ENCODE measurements at places on chromosomes 1 and 21. TPM values are rescaled to one million over a fixed set of nuclear protein-coding genes. Genes with fewer than 3 reads are reported as not detected.

- no peak overlapping the region for H3K27ac ChIP-seq
- H3K4me3 ChIP-seq = no peak overlapping the region
- no peaks in the 10 kb centered on the region for H3K36me3 ChIP-seq
- no peaks in the 10 kb centered on the region for H3K27me3 ChIP-seq
- DNase-seq = no peak
These were observed 286.9 kb downstream of the KIF26B start for GRCh38 chr1:245441689-245442088.

DNA sequence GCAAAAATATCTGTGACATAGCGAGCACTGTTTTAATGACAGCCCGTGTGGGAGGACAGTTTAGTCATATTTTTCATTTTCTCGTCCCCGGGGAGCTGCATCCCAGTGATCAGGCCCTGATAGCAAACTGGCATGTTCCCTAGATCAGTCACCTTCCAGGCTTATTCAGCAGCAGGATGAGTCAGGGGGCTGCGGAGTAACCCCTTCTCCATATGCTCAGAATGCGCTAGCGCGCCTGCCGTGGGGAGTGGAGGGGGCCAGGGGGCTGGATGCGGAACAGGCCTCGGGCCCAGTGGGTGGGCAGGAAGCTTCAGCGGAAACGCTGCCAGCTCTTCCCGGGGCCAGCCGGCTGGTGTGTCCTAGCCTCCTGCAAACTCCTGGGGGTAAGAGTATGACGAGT, 94.0 kb downstream of the KCND3 start:
- H3K4me1 ChIP-seq = peaks cover 7% of the 10 kb centered on the region
- peaks cover 78% of the 10 kb centered on the region for H3K27me3 ChIP-seq

GRCh38 chr1:214247501-214248041, 33.4 kb upstream of the SMYD2 start:
- H3K27me3 ChIP-seq = no peaks in the 10 kb centered on the region
- no peaks in the 10 kb centered on the region for H3K36me3 ChIP-seq
- no peaks in the 10 kb centered on the region for H3K4me1 ChIP-seq
- H3K27ac ChIP-seq = no peak overlapping the region
- H3K4me3 ChIP-seq = no peak overlapping the region
- DNase-seq = no peak

GRCh38 chr1:5969168-5969567, 23.1 kb downstream of the NPHP4 start:
- peaks cover 5% of the 10 kb centered on the region for H3K36me3 ChIP-seq
- no peaks in the 10 kb centered on the region for H3K27me3 ChIP-seq
- H3K4me1 ChIP-seq = no peaks in the 10 kb centered on the region
- no peak overlapping the region for H3K27ac ChIP-seq
- no peak for DNase-seq
- no peak overlapping the region for H3K4me3 ChIP-seq

- DNase-seq = peak; percentile 81
- H3K4me3 ChIP-seq = peak overlapping the region; percentile 98
- H3K27me3 ChIP-seq = no peaks in the 10 kb centered on the region
- H3K36me3 ChIP-seq = peaks cover 66% of the 10 kb centered on the region
- H3K4me1 ChIP-seq = no peaks in the 10 kb centered on the region
These were observed 671 bp upstream of the PYGO2 start for GRCh38 chr1:154962156-154962749.

DNA sequence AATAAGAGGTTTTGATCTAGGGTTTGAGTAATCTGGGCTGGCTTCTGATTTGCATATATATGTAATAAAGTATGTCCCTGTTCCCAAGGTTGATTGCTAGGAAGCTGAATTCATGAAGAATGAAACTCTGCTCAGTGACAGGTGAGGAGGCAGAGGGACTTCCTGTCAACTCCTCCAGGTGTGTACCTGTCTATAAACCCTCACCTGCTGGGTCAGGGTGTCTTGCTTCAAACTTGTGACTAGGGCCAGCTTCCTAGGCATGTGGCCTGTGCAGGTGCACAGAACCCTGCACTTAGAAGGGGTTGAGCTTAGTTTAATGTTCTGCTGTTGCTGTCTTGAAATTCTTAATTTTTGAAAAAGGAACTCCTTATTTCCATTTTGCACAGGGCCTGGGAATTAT, 21.1 kb downstream of the OLFML3 start:
- no peak overlapping the region for H3K27ac ChIP-seq
- H3K4me3 ChIP-seq = no peak overlapping the region
- DNase-seq = no peak
- peaks cover 72% of the 10 kb centered on the region for H3K27me3 ChIP-seq

GRCh38 chr1:167854184-167854583, 59.8 kb downstream of the ADCY10 start:
- H3K27me3 ChIP-seq = no peaks in the 10 kb centered on the region
- DNase-seq = no peak
- H3K27ac ChIP-seq = no peak overlapping the region
- H3K4me3 ChIP-seq = no peak overlapping the region
- peaks cover 12% of the 10 kb centered on the region for H3K4me1 ChIP-seq

CLCA4 gene
- total RNA-seq = not detected

ANGPTL7 gene
- total RNA-seq = not detected

PCP4 gene
- 0.44 TPM for total RNA-seq

MAN1C1 gene
- total RNA-seq = 5.1 TPM

KRTAP11-1 gene
- not detected for total RNA-seq

KAZN gene
- 13.5 TPM for total RNA-seq

PADI4 gene
- not detected for total RNA-seq
